ENCODE measurements at places on chromosomes 7 and 10.

- no peak for DNase-seq
Observed at GRCh38 chr7:108284349-108285002, 154.3 kb upstream of the LAMB4 start.

- DNase-seq = no peak
Observed at GRCh38 chr7:93973134-93973533, 31.0 kb downstream of the BET1 start.

GRCh38 chr7:69966766-69967591 is 368.7 kb downstream of the AUTS2 start:
- DNase-seq = peak; percentile 54

DNA sequence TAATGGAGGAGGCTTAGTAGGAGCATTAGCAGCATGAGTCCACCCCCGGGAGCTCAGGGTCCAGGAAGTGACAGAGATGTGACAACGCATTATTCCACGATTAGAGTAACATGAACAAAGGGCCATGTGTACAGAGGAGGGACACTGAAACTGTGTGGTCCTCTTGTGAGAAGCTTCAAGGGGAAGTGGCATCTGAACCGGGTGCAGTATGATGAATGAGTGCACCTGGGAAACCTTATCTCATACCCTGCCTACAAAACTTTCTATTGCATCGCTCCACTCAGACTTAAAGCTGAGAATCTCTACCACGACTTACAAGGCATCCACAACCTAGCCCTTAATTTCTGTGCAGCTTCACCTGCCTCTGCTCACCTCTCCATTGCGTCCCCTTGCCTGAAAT is 115.3 kb upstream of the AMPH start:
- DNase-seq = no peak

DNA sequence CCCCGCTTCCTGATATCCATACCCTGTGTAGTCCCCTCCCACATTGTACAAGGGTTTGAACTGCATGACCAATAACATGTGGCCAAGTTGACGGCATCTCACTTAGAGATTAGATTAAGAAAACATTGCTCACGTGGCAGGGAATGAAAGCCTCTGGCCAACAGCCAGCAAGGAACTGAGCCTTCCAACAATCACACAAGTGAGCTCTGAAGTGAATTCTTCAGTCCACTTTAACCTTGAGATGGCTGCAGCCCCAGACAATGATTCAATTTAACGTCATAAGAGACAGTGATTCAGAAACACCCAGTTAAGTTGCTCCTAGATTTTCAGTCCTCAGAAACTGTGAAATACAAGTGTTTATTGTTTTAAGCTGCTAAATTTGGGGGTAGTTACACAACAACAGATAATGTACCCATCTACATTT is 165.9 kb upstream of the PLXNA4 start:
- DNase-seq = peak; percentile 32

GRCh38 chr7:120994512-120995410 is 6.2 kb downstream of the CPED1 start:
- DNase-seq = no peak

DNA sequence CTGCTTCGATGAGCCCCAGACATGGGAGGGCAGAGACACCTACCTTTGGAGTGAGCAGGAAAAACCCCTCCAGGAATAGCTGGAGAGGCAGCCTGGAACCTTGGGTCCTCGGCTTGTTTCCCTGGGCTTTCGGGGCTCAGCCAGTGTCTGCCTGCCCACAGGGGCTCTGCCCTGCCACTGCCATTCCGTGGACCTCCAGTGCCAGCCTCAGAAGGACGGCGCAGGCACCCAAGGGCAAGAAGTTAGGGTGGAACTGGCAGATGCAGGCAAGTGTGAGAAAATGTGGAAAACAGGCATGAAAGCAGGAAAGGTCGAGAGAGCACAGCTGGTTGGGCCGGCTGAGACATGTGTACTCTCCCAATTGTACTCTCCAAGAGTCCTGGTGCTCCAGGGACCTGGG is 281.5 kb downstream of the GRID1 start:
- no peak for DNase-seq

DNA sequence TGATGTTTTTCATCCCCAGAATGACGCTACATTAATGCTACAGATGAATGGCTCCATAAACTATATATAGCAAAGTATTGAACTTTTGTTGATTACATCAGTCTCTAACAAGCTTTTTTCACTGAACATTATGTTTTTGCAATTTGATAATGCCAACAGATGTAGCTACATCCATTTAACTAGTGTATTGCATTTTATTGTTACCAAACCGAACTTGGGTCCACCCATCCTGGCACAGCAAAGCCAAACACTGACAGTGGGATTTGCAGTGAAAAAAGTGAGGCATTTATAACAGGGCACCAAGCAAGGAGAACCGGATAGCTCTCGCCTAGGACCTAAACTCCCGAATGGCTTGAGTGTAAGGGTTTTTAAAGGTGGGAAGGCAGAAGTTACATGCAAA is 182.8 kb upstream of the TNS3 start:
- no peak for DNase-seq

DNA sequence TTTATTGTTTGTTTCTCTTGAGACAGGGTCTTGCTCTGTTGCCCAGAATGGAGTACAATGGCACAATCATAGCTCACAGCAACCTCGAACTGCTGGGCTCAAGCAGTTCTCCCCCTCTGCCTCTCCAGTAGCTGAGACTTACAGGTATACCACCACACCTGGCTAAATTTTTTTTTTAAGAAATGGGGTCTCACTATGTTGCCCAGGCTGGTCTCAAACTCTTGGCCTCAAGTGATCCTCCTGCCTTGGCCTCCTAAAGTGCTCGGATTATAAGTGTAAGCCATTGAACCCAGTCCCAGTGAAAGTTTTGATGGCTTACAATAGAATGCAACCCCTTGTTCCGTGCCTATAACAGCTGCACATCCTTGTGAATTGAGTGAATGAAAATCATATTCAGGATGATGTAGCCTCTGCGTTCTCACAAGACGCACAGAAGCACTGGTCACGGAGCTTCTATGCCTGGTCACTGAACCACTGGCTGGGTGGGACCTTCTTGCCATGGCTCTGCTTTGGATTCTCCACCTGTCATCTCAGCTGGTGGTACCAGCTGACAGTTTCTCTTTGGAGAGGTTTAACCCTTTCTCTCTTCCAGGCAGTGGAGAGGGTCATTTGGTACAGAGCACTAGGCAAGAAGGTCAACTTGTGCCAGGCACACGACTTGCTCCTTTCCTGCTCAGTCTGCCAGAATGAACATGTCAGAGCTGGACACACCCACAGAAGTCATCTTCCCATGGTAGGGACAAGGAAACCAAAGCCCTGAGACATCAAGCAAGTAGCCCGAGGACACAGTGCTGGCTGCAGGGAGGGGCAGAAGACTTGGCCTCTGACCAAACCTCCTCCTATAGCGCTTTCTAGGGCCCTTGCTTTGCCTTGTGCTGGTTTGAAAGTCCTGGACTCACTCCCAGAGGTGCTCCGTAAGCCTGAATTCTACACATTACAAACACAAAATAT is 89.6 kb downstream of the ATXN7L1 start:
- DNase-seq = no peak

GRCh38 chr7:140616328-140616727 is 24.3 kb downstream of the DENND2A start:
- DNase-seq = no peak

- no peak for DNase-seq
Observed at GRCh38 chr7:37993060-37993501, 72.6 kb downstream of the EPDR1 start.

- DNase-seq = peak; percentile 30
Observed at GRCh38 chr10:10605551-10606081, 412.1 kb upstream of the CELF2 start.

DNA sequence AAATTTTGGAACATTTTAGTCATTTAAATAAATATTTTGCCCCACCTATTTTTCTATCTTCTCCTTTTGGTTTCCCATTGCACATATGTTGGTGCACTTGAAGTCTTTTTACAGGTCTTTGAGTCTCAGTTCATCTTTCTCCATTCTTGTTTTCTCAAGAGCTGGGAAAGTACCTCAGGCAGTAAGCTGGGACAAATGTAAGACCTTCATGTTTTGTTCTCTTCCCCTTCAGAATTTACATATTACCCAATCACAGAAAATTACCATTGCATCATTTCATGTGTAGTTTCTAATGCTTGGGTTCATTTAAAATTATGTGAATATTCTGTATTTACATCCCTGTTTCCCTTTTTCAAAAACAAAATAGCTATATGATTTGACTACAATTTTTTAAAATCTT is 1150.0 kb upstream of the POT1 start:
- DNase-seq = no peak

- DNase-seq = no peak
Observed at GRCh38 chr10:104144931-104145330, 23.0 kb downstream of the SFR1 start.

- DNase-seq = no peak
Observed at GRCh38 chr10:80461208-80462183, 7.4 kb downstream of the TSPAN14 start.

DNA sequence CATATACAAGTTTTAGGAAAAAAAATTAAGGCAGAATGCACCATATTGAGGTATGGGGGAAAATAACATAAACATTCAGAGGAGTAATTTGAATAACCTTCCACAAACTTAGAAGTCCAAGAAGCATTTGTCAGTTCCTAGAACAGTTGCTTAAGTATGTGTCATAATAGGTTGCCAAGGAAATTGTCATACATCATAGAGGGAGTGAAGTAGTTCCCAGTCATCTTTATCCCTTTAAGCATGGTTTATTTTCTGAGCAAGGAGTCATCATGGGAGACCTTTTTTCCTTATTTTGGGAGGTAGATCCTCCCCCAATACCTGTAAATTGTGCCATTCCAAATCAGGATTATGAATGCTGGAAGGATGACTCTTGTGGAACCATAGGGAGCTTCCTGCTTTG is at the start of gene SSMEM1:
SSMEM1 (plus strand) TSS at position 219 of the 400 bp plus-strand sequence; CDS start at position 270, 51 bp downstream.
- DNase-seq = no peak

GRCh38 chr10:128086003-128086863 is 40.0 kb downstream of the MKI67 start:
- no peak for DNase-seq

- DNase-seq = peak; percentile 75
Observed at GRCh38 chr10:102419269-102420180, 940 bp upstream of the PSD start.

- no peak for DNase-seq
Observed at GRCh38 chr10:7952266-7952665, 102.2 kb upstream of the GATA3 start.

- no peak for DNase-seq
Observed at GRCh38 chr7:37069336-37069735, 345.0 kb upstream of the AOAH start.

DNA sequence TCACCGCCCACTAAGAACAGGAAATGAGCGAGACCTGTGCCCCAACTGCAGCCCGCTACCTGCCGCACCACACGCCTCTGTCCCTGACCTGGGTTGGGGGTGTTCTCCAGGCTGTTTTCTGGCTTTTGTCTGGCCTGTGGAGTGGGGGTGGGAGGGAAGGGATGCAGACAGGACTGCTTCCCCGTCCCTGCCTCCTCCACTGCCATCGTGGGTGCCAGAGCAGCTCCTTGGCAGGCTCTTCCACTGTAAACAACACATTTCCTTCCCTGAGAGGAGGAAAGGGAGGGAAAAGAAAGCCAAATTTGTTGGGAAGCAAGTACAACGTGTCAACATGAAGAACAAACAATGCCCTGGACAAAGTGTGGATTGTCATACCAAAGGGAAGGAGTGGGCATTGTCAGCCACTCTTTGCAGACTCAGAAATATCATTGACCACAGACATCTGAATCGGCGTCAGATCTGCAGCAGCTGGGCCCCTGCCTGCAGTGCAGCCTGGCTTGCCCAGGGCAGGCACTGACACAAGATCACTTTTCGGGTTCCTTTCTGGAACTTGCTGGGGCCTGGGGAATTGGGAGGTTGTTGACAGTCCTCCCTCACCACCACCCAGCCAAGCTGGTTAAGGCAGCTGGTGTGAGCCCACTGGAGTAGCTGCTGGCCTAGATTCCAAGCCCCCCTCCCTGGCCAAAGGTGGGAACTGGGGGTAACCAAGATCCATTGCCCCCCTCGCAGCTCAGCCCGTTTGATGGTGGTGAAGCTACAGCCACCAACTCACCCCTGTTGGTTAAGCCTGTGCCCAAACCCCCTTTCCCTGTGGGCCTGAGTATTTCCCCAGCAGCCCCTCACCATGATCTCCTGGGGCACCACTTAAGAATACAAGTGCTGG is 22.6 kb upstream of the TRIM8 start:
- peak; percentile 54 for DNase-seq

DNA sequence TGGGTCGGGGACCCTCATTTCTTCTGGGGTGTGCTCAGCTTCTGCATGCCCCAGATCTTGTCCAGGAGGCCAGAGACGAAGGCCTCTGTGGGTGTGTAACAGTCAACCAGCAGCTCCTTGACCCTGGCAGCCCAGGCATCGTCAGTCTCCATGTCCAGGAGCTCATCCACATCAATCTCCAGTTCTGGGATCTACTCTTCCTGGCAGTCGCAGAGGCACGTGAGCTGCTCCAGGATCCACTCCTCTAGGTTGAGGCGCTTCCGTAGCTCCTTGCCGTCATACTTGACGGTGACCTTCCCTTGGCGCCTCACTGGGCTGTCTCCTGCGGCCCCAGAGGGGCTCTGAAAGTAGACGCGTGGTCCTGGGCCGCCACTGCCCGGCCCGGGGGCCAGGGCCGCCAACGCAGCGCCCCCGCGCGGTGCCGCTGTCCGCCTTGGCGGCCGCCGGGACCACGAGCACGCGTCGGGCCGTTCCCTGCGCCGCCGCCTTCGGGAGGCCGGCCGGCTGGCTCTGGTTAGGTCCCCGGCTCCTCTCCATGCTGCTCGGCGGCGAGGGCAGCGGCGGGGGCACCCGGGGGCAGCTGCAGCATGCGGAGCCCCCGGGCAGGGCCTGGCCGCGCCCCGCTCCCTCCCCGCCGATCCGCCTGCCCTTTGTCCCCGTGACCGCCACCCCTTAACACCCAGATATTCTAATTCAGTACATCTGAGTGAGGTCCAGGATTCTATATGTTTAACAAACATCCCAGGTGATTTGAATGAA is 170.5 kb downstream of the SEPTIN7 start:
- DNase-seq = no peak

GRCh38 chr10:90179696-90180407 is 478.5 kb downstream of the KIF20B start:
- DNase-seq = no peak

DNA sequence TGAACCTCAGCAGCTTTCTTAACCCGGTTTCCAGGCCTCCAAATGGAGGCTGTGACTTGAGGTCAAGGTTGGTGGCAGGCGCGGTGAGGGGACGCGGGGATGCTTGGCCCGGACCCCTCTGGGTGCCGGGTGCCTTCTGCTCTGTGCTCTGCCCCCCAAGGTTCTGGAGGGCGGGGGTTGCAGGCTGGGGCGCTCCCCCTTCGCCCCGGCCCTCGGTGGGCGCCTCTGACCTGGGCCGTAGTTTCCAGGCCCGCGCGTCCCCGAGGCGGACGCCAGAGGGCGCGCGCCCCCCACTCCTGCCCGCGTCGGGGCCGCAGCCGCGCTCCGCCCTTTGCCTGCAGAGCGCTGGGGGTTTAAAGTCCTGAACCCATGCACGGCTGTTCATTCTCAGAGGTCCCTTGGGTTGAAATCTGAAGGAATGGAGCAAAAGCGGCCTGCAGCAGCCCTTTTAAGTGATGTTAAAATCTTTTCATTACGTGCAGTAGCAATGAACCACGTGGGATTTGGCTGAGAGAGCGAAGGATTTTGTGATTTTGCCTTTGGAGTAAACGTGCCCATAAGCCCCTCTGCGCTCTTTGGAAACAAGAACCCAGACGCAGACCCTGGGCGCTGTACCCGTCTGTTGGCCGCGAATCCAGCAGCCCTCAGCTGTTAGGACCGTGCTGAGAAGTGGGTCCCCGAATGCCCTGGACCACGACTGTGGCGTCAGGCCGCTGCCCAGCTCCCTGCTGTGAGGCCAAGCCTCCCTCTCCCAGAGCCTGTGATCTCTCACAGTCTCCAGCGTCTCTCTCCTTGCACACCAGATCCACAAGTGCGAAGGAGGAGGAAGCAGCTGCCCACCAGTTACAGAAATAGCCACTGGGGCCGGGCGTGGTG is 135.0 kb downstream of the ACTR3B start:
- DNase-seq = no peak
